ENCODE measurements at places on chromosomes 6 and 20.

- no peak for DNase-seq
Measured at GRCh38 chr6:138005846-138006245, 101.4 kb downstream of the PERP start.

- DNase-seq = no peak
Measured at GRCh38 chr6:21648475-21649050, 55.0 kb downstream of the SOX4 start.

GRCh38 chr6:140571145-140571544 is 1196.7 kb upstream of the CITED2 start:
- no peak for DNase-seq

DNA sequence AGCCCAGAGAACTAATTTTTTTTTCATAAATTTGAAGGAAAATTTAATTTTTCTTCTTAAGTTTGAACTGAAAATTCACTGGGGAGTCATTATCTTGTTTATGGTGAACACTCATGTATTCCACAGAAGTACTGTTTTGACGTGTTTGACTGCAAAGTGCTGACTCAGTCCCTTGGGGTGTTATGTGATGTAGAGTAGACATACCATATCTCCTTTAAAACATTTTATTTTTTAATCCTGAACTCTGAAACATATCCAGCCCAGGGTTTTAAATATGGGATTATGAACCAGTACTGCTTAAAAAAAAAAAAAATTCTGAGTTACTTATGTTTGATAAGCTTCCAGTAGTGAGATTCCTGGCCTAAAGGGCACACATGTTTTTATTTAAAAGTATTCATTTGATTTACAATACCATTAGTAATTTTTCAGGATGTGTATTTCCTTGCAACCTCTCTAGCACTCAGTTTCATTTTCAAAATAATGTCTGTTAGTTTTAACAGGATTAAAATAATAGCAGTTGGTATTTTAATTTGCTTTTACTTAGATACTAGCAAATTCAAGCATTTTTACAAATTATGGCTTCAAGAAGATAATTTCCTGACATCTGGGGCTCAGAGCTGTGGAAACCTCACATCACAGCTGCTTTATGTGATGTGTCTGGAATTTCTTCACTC is 81.7 kb upstream of the PDE10A start:
- no peak for DNase-seq

- DNase-seq = peak; percentile 95
Measured at GRCh38 chr20:48769069-48769983, 58.5 kb downstream of the PREX1 start.

GRCh38 chr6:6741264-6741663 is 152.7 kb downstream of the LY86 start:
- DNase-seq = no peak

DNA sequence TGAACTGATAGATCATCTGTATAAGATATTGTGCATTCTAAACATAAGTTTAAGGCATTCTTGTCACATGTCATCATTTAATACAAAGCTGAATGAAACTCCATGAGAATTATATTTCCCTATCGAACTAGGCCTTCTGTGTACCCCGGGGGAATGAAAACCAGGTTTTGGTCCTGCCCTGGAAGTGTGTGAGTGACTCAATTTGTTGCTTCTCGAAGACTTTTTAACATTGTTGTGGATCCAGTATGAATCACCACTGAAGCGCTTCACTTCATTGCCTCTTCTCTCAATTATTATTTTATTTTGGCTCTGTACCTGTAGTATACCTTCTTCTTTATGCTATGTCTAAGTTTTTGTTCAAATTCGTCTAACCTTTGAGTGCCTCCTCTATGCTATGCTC is 150.8 kb downstream of the GRIK2 start:
- no peak for DNase-seq

DNA sequence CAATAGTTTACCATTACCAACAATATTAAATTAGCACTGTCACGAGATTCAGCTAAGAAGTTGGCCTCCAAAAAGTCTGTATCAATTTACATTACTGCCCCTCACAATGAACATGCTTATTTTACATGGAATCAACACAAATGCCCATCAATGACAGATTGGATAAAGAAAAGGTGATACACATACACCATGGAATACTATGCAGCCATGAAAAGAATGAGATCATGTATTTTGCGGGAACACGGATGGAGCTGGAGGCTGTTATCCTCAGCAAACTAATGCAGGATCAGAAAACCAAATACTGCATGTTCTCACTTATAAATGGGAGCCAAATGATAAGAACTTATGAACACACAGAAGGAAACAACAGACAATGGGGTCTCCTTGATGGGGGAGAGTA is 211.8 kb upstream of the RREB1 start:
- DNase-seq = no peak

DNA sequence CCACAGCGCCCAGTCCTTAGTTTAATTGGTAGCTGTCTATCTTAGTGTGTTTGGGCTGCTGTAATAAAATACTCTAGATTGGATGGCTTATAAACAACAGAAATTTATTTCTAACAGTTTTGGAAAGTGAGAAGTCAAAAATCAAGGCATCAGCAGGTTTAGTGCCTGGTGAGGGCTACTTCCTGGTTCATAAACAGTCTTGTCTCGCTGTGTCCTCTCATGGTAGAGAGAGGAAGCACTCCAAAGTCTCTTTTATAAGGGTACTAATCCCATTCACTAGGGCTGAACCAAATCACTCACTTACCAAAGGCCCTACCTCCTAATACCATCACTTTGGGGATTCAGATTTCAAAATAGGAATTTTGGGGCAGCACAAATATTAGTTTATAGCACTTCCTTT is 336.9 kb upstream of the RSPO3 start:
- DNase-seq = no peak

DNA sequence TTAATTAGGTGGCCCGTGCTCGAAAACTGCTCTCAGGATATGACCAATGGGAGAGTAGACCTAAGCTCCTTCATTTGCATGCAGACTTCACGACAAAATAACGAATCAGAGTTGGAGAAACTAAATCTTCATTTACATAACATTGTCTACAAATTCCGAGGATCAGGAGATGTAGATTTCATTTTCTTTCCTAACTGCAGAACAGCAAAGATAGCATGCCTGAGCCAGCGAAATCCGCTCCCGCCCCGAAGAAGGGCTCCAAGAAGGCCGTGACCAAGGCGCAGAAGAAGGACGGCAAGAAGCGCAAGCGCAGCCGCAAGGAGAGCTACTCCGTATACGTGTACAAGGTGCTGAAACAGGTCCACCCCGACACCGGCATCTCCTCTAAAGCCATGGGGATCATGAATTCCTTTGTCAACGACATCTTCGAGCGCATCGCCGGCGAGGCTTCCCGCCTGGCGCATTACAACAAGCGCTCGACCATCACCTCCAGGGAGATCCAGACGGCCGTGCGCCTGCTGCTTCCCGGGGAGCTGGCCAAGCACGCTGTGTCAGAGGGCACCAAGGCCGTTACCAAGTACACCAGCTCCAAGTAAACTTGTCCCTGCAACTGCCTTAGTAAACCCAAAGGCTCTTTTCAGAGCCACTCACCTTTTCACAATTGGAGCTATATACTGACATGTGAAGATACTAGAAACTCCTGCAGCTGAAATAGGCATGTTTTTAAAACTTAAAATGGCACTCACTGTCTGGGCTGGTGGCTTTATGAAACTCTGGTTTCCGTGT is 96.5 kb downstream of the HFE start:
- peak; percentile 83 for DNase-seq

DNA sequence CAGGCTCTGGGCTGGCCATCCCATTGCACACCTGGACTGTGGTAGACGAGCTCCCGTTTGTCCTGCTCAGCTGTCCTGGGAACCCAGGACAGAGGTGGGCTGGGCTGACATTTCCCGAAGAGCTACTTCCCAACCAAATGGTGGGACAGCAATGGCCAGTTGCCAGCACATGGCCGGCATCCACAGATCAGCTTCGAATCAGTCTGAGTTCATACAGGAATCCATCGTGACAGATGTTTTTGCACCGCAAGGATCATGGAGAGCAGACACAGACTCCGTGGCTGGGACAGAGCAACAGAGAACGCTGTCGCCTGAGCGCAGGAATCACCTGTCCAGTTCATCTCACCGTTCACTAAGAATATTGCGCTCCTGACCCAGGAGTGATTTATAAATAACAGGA is 198.5 kb downstream of the TTLL2 start:
- no peak for DNase-seq

Measured in activated T-cell treated with anti-CD3 and anti-CD28 coated beads, Interleukin-2, amount 50 U/mL, for 48 hours (primary cell).